ENCODE measurements at places on chromosomes 16 and 17.

DNA sequence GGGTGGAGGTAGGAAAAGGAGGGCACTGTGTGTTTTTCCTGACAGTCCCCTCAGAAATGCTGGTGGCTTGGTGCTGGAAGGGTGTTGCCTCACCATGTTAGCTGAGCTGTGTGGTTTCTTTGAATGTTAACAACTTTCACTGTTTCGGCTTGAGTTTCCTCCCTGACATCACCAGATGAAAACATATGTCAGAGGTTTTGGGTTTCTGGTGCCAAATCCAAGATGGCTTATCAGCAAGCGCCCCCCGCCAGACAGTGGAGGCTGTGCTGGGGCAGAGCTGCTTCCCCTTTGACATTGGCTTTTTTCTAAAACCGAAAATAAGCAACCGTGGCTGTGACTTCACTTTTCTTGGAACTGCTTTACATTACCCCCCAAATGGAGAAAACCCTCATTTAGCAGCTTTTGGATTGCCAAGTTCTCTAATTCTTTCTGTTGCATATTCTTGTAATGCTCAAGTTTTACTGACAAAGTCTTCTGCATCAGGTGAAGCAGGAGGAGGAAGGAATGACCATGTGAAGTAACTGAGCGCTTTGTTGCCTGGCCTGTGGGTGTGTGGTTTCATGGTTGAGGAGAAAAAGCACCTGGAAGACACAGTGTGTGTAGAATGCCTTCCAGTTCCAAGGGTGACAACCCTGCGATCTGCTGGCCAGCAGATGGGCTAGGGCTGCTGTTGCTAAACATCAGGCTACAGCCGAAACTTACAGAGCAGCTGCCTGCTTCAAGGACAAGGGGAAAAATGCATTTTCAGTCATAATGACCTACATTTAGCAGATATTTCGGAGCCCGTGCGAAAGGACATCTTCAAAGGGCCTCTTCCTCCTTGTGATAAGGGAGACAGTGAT is 9.7 kb downstream of the RMI2 start:
- DNase-seq, result peak; percentile 83

- DNase-seq, result no peak
These were observed 21.1 kb upstream of the SPPL2C start for GRCh38 chr17:45823598-45823997.

DNA sequence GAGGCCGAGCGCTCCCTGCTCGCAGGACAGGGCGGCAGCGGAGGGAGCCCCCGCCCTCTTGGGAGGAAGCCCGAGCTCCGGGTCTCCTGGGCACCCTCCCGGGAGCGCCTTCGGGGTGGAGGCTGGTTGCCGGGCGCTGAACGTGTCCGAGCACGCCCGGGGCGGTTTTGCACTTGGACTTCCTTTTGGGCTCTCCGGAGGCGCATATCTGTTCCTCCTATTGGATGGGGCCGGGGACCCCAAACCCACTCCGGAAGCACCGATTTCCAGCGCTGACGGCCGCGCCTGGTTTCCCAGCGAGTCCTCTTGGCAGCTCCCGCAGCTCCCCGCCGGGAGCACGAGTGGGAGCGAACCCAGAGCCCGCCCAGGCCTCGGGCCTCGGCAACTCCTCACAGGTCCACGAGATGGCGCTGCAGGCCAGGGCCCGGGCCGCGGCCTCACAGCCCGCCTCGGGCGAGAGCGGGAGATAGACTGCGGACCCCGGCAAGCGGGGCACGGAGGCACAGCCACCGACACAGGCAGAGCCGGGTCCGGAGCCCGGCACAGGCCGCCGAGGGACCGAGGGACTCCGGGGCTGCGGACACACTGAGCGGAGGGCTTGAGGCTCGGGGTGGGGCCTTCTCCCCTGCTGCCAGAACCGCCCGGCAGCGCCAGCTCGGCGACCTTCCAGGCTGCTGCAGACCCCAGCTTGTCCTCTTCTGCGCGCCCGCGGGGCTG is 12.7 kb downstream of the TBX2 start:
- DNase-seq, result peak; percentile 71

- no peak for DNase-seq
These were observed 61.2 kb upstream of the NETO2 start for GRCh38 chr16:47204736-47205504.

DNA sequence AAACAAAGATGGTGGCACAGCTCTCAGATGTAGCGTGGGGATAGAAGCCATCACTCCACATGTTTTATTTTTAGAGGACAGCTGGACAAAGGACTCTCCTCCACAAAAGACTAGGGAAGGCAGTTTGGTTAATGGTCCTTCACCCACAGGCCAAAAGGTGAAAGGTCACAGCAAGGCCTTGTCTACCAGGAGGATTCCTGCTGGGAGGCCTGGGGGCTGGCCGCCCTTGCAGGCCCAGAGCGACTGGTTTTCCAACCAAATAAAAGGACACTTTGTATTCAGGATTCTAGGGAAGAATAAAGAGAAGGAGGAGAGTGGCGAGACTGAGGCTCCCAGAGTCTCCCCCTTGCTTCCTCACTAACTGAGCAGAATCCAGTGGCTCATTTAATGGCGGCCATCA is 94.3 kb downstream of the AXIN2 start:
- no peak for DNase-seq

GRCh38 chr16:2392025-2392424 is 37.2 kb upstream of the CCNF start:
- DNase-seq, result no peak

DNA sequence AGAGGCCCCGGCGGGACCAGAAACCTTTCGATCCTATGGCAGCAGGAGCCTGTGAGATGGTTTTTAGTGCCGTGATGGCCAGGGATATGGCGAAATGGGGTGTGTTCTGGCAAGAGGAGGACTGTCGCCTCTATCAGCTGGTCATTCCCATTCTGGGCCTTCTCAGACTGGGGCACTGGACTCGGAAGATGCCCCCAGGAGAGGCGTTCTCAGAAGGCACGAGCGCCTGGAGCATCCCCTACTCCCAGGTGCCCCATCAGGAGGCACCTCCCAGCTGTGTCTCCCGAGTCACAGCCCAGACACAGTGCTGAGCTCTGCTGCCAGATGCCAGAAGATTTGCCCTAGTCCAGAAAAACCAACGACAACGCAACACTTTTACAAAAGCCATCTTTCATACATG is 54.6 kb upstream of the ENDOV start:
- no peak for DNase-seq

GRCh38 chr17:27519550-27519949 is 63.3 kb downstream of the KSR1 start:
- no peak for DNase-seq

DNA sequence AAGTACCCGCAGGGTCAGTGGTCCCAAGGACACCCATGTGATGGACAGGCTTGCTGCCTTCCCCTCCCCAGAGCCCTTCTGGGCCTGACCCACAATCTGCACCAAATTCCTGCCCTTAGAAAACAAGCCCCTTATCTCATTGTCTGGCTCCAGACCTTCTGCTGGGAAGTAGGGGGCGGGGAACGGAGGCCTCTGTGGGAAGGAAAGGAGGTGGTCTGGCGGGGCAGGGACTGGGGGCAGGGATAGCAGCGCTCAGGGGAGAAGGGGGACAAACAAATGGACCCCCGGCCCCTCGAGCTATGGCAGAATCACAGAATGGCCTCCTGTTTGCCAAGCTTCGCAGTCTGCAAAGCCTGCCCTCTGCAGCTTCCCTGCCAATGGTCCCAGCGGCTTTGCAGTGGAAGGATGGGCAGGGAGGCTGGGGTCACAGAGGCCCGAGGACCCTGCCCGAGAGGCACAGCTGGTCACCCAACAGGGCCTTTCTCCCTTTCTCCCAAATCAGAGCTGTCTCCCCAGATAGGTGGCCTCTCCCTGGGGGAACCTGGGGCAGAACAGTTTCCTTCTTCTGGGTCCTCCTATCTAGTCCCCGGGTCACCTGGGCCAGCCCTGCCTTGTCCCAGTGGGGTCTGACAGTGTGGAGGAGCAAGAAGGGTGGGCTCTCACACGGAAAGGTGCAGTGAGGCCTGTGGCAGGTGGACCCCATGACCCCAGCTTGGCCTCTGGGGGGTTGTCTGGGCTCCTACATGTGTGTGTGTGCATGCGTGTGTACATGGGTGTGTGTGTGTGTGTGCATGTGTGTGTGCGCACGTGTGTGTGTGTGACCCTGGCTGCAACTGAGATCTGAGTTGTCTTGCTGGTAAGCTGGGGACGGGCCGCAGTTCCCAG is 25.5 kb downstream of the TMEM235 start:
- DNase-seq, result no peak

DNA sequence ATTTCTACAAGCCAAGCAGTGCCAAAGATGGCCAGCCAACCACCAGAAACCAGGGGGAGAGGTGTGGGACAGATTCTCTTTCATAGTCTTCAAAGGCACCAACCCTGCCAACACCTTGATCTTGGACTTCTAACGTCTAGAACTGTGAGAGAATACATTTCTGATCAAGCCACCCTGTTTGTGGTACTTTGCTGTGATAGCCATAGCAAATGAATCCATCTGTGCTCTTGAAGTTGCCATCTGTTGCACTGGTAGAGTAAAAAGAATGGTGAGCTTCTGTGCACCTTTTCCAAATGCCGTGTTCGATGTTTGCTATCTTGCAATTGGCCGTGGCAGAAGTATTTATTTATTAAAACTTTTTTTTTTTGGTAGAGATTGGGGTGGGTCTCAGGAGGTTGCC is 16.7 kb upstream of the ADGRG1 start:
- no peak for DNase-seq

DNA sequence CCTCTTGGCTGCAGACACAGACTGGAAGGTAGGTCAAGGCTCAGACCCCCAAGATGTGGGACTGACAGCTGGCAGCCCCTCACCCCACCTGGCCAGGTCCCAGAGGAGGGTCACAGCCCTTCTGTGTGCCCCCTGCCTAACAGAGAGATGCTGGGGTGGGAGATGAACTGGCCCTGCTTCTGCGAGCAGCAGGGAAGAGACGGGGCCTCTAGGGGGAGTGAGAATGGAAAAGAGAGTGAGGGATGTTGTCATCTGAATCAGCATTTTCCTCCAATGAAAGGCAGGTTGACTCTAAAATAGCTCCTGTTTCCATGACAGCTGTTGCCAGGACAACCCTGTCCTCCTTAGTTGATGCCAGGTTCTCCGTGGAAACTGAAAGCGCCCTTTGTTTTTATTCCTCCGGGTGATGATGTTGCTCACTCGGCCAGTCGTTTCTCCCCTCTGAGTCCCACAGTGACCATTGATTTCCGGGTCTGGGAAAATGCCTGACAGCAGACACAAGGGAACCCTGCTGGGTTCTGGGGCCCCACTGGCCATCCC is 4.9 kb upstream of the NDRG4 start:
- DNase-seq, result peak; percentile 78

GRCh38 chr16:81758376-81758775 is 20.7 kb upstream of the PLCG2 start:
- DNase-seq, result no peak

DNA sequence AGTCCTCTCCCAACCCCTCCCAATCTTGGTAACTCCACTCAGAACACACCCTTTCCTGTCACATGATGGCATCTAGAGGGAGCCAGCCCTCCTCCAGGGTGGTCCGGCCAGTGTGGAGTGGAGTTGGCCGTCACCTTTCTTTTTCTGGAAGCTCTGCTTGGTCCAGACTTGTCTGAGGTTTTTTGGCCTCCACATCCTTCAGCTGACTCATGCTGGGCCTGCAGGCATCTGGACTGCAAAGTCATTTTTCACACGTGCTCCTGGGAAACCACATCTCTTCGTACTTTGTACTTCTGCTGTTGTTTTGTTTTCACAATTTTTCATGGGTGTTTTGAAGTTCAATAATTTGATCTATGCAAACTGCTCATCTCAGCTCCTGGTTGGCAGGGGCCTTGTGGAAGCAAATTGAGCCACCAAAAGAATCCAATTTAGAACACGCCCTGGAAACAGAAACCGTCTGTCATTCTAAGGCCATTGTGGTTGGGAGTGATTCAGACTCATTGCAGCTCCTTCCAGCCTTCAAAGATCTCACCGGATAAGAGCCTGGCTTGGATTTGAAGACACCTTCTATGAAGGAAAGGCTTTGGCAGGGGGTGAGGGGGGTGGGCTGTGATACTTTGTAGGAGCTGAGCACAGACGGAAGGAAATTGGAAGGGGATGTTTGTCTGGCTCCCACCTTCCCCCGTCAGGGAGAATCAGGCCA is 42.4 kb upstream of the NF1 start:
- no peak for DNase-seq

- DNase-seq, result no peak
These were observed 38.0 kb downstream of the HEATR3 start for GRCh38 chr16:50103764-50104163.

- DNase-seq, result no peak
These were observed 111.6 kb downstream of the DYNLRB2 start for GRCh38 chr16:80652441-80652840.

GRCh38 chr17:38448208-38448771 is 20.0 kb downstream of the ARHGAP23 start:
- DNase-seq, result no peak

DNA sequence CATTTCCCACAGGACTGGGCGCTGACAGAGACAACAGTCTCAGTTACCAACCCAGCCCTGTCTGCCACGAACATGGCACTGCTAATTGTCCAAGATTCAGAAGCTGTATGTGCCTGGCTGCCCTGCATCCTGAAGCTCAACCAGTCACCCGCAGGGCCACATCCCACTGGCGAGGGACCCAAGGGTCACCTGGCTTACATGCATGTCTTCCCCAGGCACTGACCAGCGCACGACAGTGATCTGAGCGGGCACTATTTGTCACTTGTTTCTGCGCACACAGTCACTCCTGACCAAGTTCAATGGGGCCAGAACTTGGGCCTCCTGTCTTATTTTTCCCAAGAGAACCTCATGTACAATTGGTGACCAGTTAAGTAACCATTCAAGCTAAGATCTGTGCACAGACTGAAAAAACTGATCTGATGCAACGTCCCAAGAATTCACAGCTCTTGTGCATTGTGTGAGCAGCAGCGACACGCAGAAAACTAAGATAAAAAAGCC is 13.1 kb downstream of the USP7 start:
- DNase-seq, result no peak

GRCh38 chr17:32111141-32111771 is 31.0 kb upstream of the RHOT1 start:
- no peak for DNase-seq

GRCh38 chr17:49656247-49656646 is 21.6 kb downstream of the SPOP start:
- DNase-seq, result no peak

GRCh38 chr16:77585379-77586251 is 136.7 kb upstream of the NUDT7 start:
- no peak for DNase-seq

GRCh38 chr17:2911755-2912111 is 115.5 kb downstream of the RAP1GAP2 start:
- DNase-seq, result no peak

DNA sequence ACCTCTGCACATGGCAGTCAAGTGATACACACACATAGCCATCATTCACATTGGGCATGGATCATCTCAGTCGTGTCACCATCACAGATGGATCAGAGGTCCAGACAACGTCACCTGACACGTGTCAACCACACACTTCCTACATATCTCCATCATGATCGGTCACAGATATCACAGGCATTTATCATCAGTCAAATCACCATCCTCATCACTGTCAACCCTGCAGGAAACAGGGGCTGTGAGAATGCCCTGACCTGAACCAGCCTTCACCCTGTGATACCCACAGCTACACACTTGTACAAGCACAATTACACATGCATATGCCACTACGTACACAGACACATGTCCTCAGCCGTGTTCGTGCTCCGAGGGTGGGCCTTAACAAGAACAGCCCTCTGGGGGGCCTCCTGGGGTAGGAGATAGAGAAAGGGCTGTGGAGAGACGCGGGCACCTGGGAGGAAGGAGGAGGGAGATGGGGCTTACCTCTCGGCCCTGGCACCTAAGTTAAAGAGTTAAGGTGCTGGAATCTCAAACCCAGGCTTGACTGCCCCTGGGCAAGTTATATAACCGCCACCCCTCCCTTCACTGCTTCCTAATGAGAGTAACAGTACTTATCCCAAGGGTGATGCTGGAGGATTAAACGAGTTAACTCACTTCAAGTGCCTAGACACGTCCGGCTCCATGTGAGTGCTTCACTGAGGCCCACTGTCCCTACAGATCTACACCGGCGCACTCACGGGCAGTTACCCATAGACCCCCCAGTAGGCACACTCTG is 1.1 kb downstream of the SLC12A4 start:
- DNase-seq, result no peak
